ENCODE measurements at places on chromosomes 12 and 14.

- no peak for DNase-seq
Measured at GRCh38 chr14:63290741-63291430, 27.8 kb downstream of the GPHB5 start.

GRCh38 chr12:46493834-46494181 is 121.2 kb upstream of the SLC38A2 start:
- no peak for DNase-seq

DNA sequence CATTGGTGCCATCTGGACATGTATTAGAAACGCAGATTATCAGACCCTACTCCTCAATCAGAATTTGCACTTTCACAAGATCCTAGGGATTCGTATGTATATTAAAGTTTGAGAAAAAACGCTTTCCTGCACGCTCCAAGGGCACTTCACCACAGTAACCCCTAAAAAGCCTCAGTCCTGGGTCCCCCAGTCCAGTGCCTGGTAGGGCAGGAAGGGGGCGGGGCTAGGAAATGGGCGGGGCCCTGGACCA is 369 bp downstream of the DEPDC4 start:
- DNase-seq: peak; percentile 94

- DNase-seq: no peak
Measured at GRCh38 chr14:33309106-33309505, 370.4 kb downstream of the NPAS3 start.

- DNase-seq: no peak
Measured at GRCh38 chr12:88579601-88580050, 645 bp downstream of the KITLG start.

- DNase-seq: no peak
Measured at GRCh38 chr12:57765698-57766463, 997 bp downstream of the CYP27B1 start.

- DNase-seq: no peak
Measured at GRCh38 chr12:93363841-93364297, 13.9 kb upstream of the NUDT4 start.

DNA sequence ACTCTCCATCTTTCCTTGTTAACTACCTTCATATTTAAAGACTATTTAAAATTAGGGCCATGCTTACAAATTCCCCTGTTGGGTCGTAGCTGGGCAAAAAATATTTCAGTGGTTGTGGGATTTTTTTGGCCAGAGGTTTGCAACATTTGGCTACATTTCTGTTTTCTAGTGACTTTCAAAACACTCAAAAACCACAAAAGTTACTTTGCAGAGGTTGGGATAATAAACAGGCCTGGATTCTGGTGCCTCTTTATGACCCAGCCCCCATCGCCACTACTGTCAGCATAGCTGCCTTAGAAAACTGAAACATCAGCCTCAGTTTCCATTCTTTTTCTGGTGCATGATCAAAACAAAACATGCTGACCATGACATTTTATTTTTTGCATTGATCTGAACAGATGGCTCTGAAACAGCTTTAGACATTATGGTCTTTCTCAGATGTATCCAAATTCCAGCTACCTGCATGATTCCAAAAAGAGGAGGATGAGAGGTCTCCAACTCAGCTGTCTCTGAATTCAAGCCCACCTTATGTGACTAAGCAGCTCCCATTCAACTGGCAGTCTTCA is 5.2 kb downstream of the DPF3 start:
- DNase-seq: no peak

Data from T-helper 1 cell (primary cell).